ENCODE measurements at places on chromosomes 16 and 17.

DNA sequence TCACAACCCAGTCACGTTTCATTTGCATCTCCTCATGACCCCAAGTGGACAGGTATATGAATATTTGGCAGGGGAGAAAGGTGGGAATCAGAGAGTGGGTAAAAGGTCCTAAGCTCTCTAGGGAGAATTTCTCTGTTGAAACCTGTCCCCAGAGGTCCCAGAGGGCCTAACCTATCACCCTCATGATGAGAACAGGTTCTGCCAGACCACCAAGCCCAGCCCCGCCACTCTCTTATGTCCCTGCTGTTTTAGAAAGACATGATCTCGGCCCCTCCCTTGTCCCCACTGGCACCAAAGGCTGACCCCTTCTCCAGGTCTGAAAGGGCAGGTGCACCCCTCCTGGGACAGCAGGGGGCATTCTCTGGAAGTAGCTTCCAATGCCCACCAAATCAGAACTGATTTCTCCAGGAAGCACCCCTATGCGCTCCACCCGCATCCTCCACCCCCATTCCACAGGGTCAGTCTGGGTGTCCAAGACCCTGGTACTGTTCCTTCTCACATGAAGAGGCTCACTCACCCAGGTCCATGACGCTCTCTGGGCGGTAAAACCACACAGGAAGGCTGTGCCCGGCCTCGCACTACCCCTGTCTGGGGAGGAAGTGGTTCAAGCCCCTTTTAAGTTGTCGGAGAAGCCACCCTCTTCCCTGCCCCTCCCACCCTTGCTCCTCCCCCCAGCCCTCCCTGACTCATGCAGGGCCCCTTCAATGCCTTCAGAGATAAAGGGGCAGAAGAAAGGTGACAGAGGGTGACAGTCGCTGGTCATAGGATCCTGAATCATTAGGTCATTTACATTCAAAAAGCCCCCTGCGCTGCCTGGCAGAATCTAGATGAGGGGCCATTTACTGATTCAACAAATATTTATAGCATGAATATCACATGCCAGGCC, at the start of gene CCR7:
Gene CCR7 (minus strand): TSS at position 590 of the 886 bp plus-strand sequence. CDS start 63 bp downstream, at position 527.
- DNase-seq, result peak; percentile 72

DNA sequence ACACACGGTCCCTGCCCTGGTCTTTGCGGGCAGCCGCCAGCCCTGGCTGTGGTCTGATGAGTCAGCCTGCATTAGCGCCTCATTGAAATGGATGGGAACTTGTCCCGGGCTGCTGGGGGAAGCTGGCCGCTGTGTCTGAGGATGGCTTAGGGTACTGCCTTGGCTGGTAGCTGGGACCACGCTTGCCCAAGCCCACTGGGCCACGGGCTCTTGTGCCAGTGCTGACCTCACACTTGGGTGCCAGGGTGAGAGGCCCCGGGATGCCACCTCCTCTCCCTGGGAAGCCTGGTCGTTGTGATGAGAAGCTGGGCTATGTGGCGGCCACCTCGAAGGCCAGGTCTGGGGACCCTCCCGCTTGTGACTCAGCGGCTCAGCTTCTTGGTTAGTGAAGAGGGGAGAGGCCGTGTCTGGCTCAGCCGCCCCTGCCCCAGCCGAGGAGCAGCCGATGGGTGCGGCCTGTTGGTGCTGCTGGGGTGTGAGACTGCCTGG, 10.7 kb downstream of the CACNA1H start:
- no peak for DNase-seq

DNA sequence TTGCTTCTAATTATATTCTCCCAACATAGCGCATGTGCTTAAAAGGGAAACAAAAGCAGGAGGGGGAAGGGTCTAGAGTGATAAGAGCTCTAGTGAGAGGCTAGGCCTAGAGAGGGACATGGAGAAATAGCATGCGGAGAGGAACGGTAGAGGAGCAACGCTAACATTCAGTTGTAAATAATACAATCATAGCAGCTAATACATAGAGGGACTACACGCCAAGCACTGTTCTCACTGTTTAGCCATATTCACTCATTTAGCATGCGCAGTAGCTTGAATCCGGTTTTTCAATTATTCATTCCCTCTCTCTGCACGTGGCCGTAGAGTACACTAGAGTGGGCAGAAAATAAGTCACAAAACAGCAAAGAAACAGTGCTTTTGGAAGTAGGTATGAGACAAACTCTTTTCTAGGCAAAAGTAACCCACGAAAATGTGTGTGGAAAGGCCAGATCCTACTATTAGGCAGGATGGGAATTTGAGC, 1.7 kb upstream of the ALOX12 start:
- no peak for DNase-seq

DNA sequence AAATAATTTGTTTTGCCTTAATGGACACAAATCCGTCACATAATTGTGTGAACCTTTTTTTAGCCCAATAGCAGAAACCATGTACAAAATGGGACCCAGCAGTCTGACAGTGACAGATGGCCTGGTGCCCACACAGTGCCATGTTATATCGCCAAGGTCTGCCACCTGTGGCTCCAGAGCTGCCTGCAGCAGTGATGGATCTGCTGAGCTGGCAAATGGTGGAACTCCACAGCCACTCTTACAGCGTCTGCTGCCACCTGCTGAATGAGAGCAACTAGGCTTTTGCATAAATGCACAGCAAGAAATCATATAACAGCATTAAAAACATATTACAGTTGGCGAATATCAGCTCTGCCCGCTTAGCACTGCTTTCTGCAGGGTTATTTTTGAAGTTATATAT, 59.4 kb downstream of the NUP93 start:
- no peak for DNase-seq

GRCh38 chr16:47965439-47965838, 190.4 kb downstream of the ABCC12 start:
- DNase-seq, result no peak

- peak; percentile 55 for DNase-seq
Measured at GRCh38 chr16:84511180-84511800, 6.8 kb upstream of the MEAK7 start.

GRCh38 chr17:489758-490329, 137.2 kb upstream of the RPH3AL start:
- DNase-seq, result peak; percentile 26

DNA sequence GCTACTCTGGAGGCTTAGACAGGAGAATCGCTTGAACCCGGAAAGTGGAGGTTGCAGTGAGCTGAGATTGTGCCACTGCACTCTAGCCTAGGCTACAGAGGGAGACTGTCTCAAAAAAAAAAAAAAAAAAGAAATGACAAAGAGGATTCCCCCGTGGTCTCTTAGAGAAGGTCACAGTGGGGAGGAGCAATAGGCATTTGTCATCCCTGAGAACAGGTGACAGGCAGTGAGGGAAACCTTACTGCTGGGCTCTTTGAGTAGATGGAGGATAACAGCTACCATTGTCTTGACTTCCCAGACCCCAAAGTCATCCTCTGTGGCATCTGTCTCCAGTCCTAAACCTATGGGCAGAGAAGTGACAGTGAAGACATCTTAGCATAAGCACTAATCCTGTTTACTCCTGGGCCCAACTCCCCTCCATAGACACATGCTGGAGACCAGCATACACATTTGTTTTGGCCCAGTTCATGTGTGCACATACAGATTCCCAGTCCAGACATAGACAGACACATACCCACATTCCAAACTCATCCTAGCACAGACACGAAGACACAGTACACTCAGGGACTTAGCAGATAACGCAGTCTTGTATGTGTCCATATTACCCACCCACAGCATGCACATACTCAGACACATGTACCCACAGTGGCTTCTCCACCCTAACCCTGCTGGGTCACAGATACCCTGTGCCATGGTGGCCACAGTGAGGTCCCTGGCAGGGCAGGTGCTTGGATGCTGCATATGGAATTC, 2.7 kb downstream of the ESRP2 start:
- no peak for DNase-seq

- no peak for DNase-seq
Measured at GRCh38 chr17:16512011-16512410, 20.0 kb upstream of the LRRC75A start.

DNA sequence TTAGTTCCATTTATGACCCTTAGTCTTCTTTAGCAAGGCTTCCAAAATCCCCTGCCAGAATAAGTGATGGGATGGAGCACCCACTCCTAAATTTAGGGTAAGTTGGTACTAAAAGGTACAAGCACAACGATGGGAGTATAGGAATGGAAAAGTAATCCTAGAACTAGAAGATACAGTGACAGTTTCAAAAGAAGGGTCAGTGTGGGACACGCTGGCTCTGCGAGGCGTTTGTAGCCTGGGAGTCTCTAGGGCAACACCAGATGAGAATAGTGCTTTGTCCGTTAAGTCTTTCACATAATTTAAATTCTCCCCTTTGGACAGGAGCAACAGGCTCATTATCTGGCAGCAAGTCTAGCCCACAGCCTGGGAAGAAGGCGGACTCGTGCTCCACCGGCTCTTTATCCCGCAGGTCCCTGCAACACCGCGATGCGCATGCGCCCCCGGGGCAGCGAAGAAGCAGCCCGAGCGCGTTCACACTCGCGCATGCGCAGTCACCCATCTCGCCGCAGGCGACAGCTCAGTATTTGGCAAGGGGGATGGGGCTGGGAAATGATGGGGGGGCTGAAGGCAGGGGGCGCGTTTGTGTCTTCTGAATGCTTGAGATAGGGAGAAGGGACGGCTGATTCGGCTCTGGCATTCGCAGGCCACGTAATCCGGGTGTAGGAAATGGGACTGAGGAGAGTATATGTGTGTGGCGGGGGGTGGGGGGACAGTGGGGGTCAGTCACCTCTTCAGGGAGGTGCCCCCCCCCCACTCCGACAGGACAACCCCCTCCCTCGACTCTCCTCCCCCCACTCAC, 564 bp downstream of the SPOP start:
- peak; percentile 85 for DNase-seq

- peak; percentile 47 for DNase-seq
Measured at GRCh38 chr17:9239793-9240658, 218.7 kb downstream of the NTN1 start.

GRCh38 chr17:19590912-19591551, 57.4 kb downstream of the SLC47A1 start:
- DNase-seq, result no peak

GRCh38 chr16:491220-491919, 36.1 kb upstream of the CAPN15 start:
- DNase-seq, result no peak

- DNase-seq, result no peak
Measured at GRCh38 chr17:18064053-18064452, 23.7 kb upstream of the DRG2 start.

DNA sequence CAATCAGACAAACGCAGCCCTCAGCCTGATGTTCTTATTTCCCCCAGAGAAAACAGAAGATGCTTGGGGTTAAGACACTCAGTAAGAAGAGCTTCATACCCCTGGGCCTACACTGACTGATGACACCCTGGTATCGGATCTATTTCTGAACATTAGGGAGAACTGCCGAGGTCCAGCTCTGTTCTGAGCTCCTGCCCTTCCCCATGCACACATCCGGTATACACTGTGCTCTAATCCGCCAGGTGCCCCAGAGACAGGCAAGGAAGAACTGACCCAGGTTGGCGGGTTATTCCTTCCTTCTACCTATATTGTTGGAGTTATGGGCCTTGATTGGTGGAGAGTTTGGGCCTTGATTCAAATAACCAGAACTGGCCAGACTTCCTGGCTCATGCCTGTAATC, 58.0 kb upstream of the TEKT3 start:
- DNase-seq, result no peak

- DNase-seq, result peak; percentile 37
Measured at GRCh38 chr17:82668631-82669099, 20.4 kb upstream of the WDR45B start.

- no peak for DNase-seq
Measured at GRCh38 chr17:17778308-17779014, 58.3 kb downstream of the SREBF1 start.

GRCh38 chr17:74392848-74393247, 25.5 kb downstream of the GPR142 start:
- DNase-seq, result no peak

DNA sequence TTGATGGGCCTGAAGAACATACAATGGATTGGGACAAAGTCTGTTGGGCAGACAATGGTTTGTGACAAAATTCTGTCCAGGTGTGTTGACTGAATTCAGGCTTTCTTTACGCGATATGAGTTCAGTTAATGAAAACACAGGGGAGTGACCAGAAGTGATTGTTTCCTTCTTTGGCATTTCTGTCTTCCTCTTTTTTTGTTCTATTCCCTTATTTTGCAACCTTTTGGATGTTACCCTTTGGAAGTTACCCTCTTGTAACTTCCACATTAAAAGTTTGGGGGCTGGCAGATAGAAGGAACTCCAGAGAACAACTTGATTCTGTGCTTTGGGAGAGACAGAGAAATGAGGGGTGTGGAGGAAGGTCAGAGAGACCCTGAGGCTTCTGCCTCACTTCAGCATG, 126.7 kb downstream of the PITPNC1 start:
- DNase-seq, result no peak

- DNase-seq, result no peak
Measured at GRCh38 chr16:22214889-22215288, 8.8 kb downstream of the EEF2K start.

- DNase-seq, result no peak
Measured at GRCh38 chr16:78549366-78549765, 449.9 kb downstream of the WWOX start.

DNA sequence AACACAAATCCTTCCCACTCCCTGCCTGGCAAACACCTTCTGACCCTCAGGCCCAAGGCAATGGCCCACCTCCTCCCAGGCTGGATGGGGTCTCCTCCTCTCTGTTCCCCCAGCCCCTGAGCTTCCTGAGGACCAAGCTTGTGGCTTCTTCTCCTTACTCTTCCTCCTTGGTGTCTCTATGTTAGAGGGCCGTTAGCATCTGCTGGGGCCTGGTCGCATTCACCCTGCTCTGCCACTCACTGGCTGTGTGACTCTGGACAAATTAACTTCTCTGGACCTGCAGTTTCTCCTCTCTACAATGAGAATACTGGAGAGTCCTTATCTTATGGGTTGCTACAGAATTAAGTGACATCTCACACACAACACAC, 725 bp upstream of the MT2A start:
- DNase-seq, result no peak

- no peak for DNase-seq
Measured at GRCh38 chr16:66706506-66706880, 9.9 kb upstream of the CMTM4 start.

DNA sequence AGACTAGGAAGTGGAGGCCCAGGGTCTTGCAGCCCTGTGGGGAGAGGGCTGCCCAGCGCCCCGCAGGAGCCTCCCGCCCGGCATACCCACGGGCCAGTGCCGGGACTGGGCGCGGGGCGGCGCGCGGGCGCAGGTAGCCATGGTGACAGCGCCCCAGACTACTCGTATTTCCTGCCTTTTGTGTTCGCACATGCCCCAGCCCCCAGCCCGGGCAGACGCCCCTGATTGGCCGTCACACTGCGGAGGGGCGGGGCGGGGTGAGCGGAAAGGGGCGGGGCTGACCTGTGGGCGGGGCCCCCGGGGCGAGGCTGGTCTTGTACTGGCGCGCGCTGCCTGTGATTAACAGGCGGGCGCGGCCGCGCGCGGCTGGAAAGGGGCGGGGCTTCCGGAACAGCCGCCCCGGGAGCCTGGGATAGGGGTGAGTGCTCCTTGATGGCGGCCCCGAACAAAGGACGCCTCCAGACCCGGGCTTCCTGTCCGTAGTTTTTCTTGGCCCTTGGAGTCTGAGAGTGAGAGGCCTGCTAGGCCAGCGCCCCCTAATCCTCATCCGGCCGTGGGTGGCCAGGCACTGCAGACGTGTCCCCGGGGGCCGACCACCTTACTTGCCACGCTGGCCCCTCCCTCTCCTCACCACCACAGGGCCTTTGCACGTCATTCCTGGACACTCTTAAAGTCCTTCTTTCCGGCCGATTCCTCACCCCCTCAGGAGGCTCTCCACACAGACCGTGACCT, 71.0 kb downstream of the RAI1 start:
- DNase-seq, result peak; percentile 95

GRCh38 chr17:63082273-63082861, 116.3 kb downstream of the TANC2 start:
- no peak for DNase-seq

- no peak for DNase-seq
Measured at GRCh38 chr16:48008011-48008525, 147.7 kb downstream of the ABCC12 start.

- DNase-seq, result no peak
Measured at GRCh38 chr16:61681124-61681523, 355.1 kb downstream of the CDH8 start.

Measured in stimulated activated CD4-positive, alpha-beta T cell treated with anti-CD3 and anti-CD28 coated beads, Interleukin-12 subunit alpha, Interleukin-12 subunit beta, amount 100 ng/mL, for 24 hours (primary cell).